ENCODE measurements at places on chromosomes 7 and 10.

GRCh38 chr10:17609523-17610079, 7.6 kb downstream of the HACD1 start:
- DNase-seq: no peak

GRCh38 chr7:42185726-42186125, 51.3 kb downstream of the GLI3 start:
- no peak for DNase-seq

DNA sequence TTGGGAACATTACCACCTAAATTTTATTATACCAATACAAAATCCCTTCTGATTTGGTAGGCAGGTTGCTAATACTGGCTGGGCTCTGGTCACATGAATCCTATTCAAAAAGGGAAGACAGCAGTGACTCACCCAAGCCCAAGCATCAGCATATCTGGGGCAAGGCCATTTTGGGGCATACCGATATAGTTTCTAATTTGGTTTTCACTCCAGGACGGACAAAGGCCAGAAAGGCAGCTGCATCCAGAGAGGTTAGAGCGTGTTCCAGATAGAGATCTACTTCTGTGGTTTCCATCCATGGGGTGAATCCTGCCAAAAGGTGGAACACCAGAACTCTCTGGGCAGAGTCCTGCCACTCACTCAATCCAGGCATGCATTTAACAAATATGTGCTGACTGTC, 335.8 kb downstream of the ELMO1 start:
- DNase-seq: no peak

DNA sequence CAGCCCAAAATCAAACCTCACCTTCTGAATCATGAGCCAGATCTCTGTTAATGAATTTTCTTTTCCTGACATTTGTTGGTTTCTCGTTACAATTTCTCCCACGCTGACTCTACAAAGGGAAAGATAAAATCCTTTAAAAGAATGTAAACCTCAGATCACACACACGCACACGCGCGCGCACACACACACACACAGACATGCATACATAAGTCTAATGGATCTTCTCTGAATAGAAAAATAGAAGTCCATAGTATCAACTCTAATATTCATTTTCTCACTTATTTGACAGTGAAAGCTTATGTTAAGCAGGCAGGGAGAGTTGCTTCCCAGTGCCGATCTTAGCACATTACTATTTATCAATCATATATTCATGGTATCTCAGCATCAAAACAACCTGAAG, 1.4 kb downstream of the ETV1 start:
- no peak for DNase-seq

DNA sequence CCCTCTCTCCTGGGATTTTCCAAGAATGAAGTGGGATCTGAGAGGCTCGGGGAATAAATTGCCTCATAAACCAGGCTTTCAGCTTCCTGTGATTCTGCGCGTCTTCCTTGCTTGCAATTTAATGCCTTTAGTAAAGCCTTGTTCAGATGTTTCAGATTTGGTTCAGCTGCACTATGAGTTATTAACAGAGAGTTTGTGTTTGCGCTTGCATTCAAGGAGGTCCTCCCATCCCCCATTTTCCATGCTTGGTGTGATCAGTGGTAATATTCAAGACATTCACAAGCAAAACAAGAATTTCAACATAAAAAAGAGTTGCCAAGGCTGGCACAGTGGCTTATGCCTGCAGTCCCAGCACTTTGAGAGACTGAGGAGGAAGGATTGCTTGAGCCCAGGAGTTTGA, 1068.9 kb downstream of the TYW1 start:
- no peak for DNase-seq

- DNase-seq: no peak
Measured at GRCh38 chr10:18008986-18009385, 57.3 kb downstream of the SLC39A12 start.

DNA sequence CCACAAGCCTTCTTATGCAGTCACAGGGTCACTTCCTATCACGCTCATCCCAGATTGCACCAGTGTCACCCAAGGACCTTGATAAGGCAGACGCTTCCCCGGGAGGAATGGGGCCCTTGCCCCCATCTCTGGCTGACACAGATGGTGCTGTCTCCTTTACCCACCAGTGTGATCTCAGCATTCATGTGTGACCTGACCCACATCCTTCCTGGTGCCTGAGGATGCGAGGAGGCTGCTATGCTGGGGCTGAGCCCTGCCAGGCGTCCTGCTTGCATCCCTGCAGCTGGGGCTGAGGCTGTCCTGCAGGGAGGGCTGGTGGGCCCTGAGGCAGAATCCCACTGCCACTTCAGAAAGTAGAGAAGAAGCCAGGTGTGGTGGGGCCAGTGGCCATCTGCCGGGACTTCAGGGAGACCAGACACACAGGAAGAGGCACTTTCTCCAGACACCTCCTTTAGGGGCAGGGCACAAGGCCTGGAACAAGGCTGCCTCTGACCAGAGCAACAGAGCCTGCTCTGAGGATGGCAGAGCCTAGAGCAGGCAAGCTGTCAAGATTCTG, 35.3 kb downstream of the RASGEF1A start:
- DNase-seq: no peak

DNA sequence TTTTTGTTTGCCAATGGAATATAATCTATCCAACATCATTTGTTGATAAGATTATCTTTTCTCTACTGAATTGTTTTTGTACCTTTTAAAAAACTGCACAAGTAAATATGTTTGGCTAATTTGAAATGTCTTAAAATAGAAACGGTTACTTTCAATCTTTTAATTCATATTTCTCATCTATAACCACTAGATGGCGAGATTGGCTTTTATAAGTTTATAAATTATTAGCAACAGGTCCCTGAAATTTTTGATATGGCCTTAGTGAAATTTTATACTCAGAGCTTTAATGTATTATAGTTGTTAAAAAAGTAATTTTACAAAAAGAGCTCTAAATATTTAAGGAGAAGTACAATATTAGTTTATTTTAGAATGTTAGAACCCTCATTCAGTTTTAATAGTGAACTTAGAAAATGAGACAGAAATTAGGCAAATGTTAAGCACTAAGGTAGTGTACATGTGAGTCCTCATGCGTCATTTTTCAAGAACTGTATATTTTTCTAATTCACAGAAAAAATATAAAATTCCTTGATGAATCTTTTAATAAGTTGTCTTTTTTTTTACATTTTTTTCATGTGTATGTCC, 592.5 kb downstream of the ARL4A start:
- peak; percentile 34 for DNase-seq

GRCh38 chr10:79131836-79132631, 63.3 kb downstream of the ZMIZ1 start:
- no peak for DNase-seq

Measured in NCI-H1092 (cell line).